ENCODE measurements at places on chromosomes 5 and 9.

- DNase-seq, result no peak
Observed at GRCh38 chr5:100576217-100576751, 41.1 kb downstream of the FAM174A start.

DNA sequence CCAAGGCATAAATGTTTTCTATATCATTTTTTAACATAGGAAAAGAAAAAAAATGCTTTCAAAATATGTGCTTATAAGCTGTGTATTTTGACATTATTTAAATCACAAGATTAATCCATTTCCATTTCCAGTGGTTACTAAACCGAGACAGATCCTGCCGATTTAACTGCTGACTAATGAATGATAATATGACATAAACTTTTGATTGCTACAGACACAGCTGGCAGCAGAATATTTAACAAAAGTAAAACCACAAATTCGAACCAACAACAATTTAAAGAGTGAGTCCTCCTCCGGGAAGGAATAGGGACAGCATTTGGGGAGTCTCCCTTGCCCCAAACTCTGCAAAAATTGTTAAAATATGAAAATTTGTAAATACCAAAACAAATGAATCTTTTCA is 401.3 kb upstream of the DAB2 start:
- no peak for DNase-seq

DNA sequence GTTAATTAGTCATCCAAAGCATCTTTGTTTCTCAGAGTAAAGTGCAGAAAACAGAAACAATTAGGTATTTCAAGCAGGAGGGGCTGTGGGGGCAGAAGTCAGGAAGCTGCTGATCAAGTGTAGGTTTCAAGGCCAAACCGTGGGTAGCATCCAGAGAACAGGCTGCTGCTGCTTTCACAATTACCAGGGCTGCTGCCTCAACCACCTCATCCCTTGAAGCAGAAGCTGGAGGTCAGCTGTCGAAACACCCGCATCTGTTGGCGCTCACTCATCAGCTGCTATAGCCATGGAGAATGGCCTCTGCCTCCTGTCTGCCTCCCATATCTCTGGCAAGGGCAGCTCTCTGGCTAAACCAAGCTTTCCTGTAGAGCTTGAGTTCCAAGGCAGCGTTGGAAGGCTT is 122.9 kb upstream of the OSMR start:
- DNase-seq, result no peak

GRCh38 chr5:151141535-151141934 is 16.0 kb downstream of the ANXA6 start:
- no peak for DNase-seq

Data from head of caudate nucleus (tissue), 42 donors.